ENCODE measurements at places on chromosomes 12 and 14. TPM values are rescaled to one million over a fixed set of nuclear protein-coding genes. Genes with fewer than 3 reads are reported as not detected.

Gene IRAK3
- 1.2 TPM for total RNA-seq

GRCh38 chr14:56895154-56895553 is 84.9 kb upstream of the OTX2 start:
- no peaks in the 10 kb centered on the region for H3K36me3 ChIP-seq
- no peak overlapping the region for H3K4me3 ChIP-seq
- H3K4me1 ChIP-seq, result no peaks in the 10 kb centered on the region
- H3K27ac ChIP-seq, result no peak overlapping the region
- peaks cover 7% of the 10 kb centered on the region for H3K27me3 ChIP-seq

DNA sequence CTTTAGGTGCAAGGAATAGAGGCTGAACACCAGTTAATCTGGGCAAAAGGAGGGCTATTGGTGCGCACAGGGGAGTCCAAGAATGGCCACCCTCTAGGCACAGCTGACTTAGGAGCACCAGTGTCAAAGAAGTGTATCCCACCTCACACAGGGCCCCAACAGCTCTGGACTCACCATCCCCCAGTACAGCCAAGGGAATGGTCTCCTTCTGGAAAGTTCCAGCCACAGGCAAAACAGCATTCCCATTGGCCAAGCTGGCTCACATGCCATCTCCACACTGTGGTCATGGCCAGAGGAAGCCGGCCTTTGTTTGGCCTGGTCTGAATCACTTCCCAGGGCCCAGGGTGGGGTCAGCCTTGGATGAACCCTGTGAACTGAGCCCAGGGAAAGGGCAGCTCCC is 120.1 kb downstream of the DICER1 start:
- H3K4me1 ChIP-seq, result no peaks in the 10 kb centered on the region
- H3K4me3 ChIP-seq, result no peak overlapping the region
- no peak overlapping the region for H3K27ac ChIP-seq
- DNase-seq, result no peak

GRCh38 chr12:25692115-25693035 is 139.3 kb upstream of the LMNTD1 start:
- no peaks in the 10 kb centered on the region for H3K36me3 ChIP-seq
- no peak overlapping the region for H3K4me3 ChIP-seq
- H3K27me3 ChIP-seq, result no peaks in the 10 kb centered on the region
- H3K4me1 ChIP-seq, result no peaks in the 10 kb centered on the region
- no peak overlapping the region for H3K27ac ChIP-seq

GRCh38 chr14:79708426-79709388 is 502.6 kb downstream of the DIO2 start:
- no peak overlapping the region for H3K4me3 ChIP-seq
- H3K27me3 ChIP-seq, result no peaks in the 10 kb centered on the region
- no peak overlapping the region for H3K27ac ChIP-seq
- DNase-seq, result no peak
- no peaks in the 10 kb centered on the region for H3K4me1 ChIP-seq
